ENCODE measurements at places on chromosomes 11 and 22.

DNA sequence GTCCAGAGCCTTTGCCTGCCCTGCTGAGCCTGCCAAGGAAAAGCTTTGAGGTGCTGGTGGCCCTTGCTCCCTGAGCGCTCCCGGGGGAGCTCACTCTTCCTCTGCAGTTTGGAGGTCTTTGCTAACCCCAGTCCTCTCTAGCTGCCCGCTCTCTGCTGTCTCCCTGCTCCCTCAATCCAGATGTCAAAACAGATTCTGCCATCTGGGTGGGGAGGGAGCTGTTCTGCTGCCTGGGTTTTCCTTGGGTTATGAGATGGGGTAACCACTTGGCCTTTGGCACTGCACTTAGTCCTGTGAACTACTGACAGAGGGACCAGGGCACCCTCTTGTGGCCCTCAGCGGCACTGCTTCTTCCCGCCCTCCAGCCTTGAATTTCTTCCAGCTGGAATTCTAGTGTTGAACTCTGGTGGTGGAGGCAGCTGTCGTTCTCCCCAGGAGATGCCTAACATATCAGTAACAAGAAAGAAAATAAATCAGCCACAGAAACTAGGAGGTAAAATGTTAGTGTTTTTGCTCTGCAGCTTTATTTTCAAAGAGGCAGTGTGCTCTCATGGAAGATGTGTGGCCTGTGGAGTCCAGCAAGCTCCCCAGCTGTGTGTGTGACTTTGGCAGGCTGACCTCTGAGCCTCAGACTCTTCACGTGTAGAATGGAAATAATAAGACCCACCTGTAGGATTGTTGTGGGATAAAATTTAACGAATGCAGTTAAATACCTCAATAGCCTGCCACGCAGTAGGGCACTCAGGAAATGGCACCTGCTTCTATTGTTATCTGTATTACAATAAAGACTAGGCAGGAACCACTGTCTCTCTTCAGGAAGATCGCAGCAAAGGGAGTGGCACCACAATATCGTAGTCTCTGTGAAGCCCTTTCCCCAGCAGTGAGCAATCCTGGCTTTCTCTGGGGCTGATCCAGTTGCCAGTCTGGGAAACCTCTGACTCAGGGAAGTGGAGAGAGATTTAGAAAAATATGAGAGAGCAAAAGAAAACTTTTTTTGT is 23.4 kb downstream of the ARFGAP2 start:
- no peak for DNase-seq

DNA sequence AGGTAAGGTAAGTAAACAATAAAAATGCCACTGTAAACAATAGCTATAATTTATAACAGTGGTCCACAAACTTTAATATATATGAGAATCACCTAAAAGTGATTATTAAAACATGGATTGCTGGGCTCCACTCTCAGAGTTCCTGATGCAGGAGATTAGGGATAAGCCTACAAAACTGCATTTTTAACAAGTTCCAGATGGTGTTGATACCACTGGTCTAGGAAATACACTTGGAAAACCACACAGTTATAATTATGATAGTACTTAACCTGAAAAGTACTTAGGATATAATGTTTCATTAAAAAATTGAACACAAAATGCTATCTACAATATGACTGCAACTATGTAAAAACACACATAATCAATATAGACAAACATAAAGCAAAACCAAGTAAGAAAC is 20.4 kb downstream of the FCHSD2 start:
- DNase-seq: no peak

- no peak for DNase-seq
These were observed 874 bp upstream of the PLAAT4 start for GRCh38 chr11:63535734-63536133.

- no peak for DNase-seq
These were observed 10.5 kb downstream of the PLAAT4 start for GRCh38 chr11:63547061-63547460.

DNA sequence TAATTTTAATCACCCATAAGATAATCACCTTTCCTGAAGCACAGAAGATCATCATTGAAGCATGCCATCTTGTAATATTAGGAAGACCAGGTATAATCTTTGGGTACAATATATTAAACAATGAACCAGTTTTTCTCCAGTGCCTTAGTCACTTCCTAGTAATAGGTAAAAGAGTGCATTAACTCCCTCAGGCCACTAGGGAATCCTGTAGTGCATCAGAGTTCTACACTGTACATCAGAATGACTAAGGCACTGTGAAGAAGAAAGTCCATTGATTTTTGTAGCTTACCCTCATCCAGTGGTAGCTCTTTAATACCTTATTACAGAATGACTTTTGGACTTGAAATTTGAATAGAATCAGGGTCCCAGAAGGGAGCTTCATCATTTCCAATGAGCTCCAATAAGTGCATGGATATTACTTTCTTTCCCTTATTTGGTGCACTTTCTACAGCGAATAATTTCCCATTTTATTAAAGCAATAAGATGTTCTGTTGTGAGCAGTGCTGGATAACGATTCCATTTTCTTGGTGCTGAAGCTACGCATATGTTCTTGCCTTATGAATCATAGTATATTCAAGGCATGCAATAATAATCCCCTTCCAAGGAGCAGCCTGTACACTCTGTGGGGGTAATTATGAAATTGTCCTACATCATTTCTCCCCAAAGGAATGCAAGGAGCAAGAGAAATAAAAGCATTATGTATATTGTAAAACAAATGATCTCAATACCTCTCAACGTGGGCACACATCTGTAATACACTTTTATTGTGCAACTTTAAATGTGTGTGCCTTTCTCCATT is 4.7 kb downstream of the C11orf87 start:
- DNase-seq: no peak

DNA sequence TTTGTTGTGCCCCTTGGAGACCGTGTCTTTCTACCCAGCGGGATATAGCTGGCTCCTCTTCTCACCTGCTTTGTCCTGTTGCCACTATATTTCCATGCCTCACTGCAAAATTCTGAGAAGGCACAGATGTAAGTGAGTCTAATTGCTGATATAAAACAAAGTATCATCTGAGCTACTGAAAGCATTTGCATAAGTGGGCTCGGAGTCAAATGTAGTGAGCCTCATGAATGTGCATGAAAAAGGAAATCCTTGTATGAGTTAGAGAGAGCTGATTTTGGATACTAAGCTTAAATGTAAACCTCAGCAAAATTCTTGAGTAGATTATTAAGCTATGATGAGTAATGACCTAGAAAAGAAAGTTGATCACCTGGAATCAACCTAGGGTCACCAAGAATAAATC is 13.9 kb downstream of the OVCH2 start:
- no peak for DNase-seq

- no peak for DNase-seq
These were observed 377.3 kb downstream of the TBC1D22A start for GRCh38 chr22:47139790-47140119.

DNA sequence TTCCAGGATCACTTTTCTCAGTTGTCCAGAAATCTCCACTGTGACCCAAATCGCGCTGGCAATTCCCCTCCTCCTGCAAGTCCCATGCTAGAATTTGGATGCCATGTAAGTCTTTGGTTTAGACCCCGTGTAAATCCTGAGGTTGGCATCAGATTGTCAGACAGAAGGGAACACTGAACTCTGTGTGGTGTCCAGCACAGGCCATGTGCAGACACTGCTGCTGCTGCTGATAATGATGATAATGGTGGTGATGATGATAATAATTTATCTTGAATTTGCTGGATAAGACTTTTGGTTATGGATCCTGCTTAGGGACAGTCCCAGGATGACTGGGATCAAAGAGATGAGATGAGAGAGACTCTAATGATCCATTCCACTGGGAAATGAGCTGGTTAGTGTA is 45.0 kb downstream of the RPUSD4 start:
- DNase-seq: no peak

All from activated CD4-positive, CD25-positive, alpha-beta regulatory T cell (primary cell).